Fibroblast of skin of right quadriceps (primary cell): ENCODE measurements at places on chromosomes 12 and 14.

GRCh38 chr12:123270214-123271000 lies 1.2 kb downstream of the CDK2AP1 start:
- peak; percentile 54 for DNase-seq

DNA sequence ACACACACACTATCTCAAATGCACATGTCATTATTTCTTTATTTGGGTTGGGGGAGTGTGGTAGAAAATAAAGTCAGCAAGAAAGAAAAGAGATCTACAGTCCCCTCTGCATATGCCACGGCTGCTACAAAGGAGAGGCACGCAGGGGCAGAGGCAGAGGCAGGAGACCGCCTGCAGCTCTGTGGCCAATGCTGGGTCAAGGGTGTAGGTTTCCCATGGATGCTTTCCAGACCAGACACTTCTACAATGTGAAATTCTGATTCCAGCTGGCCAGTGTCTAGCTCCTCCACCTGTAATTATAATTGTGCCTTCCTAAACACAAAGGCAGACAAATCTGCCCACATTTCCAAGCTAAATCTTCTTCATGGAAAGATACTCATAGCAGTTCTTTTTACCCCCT lies 19.2 kb downstream of the VPS37B start:
- no peak for DNase-seq

- no peak for DNase-seq
These were observed 341 bp downstream of the ZNF10 start for GRCh38 chr12:133130808-133131128.

DNA sequence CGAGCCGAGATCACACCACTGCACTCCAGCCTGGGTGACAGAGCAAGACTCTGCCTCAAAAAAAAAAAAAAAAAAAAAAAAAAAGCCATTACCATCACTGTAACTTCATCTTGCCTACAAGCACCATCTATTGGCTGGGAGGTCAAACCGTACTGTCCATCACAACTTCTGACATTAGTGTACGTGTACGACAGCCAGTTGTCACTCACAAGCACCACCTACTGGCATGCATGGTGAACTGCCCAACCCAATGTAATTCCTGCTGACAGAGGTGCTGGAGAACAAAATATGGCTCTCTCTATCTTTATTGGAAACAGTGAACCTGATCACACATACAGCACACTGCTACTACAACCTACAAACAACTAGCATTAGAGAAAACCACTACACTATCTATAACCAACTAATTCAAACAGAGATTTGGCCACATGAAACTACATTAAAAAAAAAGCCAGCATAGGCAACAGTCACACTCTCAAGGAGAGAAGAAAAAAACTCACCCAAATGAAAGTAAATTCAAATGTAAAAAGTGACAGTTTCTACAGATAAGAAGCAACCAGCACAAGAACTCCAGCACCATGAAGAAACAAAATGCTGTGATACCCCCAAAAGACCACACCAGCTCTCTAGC lies 82.3 kb downstream of the PUS7L start:
- DNase-seq, result no peak

DNA sequence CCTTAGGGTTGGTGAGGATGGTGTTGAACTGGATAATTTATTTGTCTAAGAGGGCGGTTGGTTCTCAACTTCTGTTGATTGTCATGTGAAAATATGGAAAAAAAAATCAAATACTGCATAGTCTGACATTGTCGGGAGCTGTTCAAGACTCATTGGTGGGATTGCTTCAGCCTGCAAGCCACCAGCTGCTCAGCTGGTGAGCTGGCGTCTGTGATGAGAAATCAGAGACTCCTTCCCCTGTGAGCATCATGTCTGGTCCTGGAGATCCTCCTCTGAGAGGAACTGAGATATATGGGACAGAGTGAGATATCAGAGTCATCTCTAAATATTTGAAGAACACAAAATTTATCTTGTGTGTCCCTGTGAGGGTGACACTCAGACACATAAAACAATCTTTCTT lies 49.9 kb downstream of the TRIM9 start:
- DNase-seq, result no peak

DNA sequence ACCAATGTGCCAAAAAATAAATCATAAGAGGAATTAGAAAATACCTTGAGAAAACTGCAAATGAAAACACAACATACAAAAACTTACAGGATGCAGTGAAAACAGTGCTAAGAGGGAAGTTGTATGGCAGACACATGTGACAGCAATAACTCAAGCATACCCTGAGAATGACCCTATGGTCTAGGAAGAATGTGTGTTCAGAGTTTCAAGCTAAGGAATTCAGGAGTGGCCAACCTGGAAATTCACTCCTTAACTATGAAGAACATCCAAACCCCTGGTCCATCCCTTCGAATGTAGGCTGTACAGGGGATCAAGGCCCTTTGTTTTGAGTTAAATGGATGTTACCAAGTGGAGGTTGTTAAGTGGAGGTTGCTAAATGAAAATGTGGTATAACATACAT lies 16.7 kb upstream of the TTC9 start:
- DNase-seq, result no peak

DNA sequence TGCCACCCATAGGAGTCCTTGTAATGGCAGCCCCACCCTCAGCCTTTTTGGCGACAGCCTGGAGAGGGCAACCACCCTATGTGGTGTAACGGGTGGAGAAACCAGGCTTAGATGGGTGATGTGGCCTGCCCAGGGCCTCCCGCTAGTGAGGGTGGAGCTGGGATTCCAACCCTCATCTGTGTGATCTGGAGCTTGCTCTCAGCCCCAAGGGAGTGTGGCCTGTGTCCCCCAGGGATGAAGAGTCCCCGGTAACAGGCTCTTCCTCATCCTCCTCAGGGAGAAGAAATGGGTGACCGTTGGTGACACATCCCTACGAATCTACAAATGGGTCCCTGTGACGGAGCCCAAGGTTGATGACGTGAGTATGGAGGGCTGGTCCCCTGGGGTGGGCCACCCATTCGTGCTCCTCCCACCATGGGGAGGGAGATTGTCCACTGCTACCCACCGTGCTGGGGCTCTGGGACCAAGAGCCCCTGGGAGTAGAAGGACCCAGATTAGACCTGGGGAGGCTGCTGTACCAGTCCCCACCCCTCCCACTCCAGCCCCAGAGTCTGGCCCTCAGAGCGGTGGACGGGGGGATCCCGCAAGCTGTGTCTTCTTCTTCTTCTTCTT lies 8.8 kb downstream of the BCL7A start:
- no peak for DNase-seq

- peak; percentile 83 for DNase-seq
These were observed 52.2 kb downstream of the ATF7IP start for GRCh38 chr12:14417715-14418114.

- peak; percentile 68 for DNase-seq
These were observed 9.0 kb downstream of the RPS6KL1 start for GRCh38 chr14:74913986-74914573.

GRCh38 chr12:30155001-30155730 lies 371.4 kb upstream of the TMTC1 start:
- peak; percentile 90 for DNase-seq

- DNase-seq, result no peak
These were observed 37.1 kb downstream of the ITPR2 start for GRCh38 chr12:26795910-26796309.

DNA sequence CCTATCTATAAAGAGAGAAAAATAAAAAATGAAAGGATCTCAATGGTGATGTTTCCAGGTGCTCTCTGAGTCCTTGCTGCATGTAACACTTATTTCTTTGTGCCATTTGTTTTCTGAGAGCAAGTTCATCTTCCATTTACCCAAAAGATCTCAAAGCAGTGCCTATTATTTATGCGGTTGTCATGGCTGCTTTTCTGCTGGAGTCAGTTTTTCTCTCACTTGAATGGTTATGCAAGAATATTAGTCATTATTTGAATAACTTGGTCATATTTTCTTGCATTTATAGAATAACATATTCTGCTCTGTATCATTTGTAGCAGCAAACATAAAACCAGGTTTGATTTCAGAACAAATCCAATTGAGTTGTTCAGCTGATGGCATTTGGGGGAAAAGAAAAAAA lies 141.8 kb upstream of the G2E3 start:
- DNase-seq, result no peak

GRCh38 chr12:116939734-116940133 lies 29.0 kb downstream of the FBXW8 start:
- DNase-seq, result no peak

GRCh38 chr12:116019415-116019814 lies 258.1 kb downstream of the MED13L start:
- no peak for DNase-seq
